HCEC 1CT (cell line): ENCODE measurements at places on chromosomes 2 and 18.

DNA sequence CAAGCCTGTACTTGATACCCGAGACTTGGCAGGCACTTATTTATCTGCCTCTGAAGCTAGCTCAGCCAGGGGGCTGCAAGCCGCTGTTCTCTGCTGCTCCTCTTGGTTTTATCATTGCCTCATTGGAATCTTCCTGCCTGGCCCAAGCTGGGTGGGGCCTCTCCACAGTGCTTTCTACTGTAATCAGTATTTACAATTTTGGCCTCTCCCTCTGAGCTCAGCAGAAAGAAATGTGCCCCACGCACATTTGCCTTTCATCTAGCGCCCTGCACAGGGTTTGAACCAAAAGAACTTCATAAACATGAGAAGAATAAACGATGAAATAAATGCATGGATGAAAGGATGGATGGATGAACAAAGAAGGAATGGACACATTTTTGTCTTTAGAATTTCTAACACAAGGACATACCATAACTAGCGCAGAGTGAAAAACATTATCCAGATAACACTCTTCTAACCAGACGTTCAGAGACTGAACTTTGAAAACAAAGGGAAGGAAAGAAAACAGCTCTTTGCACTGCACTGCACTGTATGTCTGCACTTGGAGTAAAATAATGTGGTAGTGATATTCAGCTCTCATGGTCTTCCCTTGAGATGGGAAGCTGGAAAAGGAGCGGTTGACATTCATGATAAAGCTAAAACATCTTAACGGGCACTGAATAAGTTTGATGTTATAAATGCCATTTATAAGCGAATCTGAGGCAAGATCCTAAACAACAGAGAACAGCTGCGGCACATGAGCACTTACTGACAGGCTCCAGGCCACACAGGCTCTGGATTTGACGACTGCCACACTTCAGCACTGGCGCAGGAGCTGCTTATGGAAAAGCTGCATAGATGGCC is 86.8 kb upstream of the SP3 start:
- peak; percentile 82 for DNase-seq

- no peak for DNase-seq
Observed at GRCh38 chr2:85681372-85681763, 12.8 kb upstream of the GNLY start.

- DNase-seq = no peak
Observed at GRCh38 chr2:44895061-44895460, 46.4 kb upstream of the SIX3 start.

DNA sequence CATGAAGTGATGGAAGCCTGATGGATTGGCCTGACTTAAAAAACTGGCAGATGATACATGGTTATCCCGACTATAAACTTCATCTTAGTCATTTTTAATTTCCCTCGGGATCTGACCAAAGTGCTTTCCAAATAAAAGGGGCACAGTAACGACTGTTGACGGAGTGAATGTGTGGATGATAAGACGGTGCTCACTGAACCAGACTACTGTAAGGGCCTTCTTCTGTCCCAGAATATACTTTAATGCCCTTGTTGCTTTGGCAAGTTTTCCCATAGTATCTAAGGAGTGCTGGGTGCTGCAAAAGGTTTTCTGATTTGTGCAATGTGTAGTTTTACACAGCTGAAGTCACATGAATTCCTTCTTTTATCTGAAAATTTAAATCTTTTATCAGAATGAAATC is 373.5 kb downstream of the DSEL start:
- DNase-seq = no peak

GRCh38 chr2:64876137-64876647 is 113.0 kb upstream of the SLC1A4 start:
- DNase-seq = peak; percentile 76

DNA sequence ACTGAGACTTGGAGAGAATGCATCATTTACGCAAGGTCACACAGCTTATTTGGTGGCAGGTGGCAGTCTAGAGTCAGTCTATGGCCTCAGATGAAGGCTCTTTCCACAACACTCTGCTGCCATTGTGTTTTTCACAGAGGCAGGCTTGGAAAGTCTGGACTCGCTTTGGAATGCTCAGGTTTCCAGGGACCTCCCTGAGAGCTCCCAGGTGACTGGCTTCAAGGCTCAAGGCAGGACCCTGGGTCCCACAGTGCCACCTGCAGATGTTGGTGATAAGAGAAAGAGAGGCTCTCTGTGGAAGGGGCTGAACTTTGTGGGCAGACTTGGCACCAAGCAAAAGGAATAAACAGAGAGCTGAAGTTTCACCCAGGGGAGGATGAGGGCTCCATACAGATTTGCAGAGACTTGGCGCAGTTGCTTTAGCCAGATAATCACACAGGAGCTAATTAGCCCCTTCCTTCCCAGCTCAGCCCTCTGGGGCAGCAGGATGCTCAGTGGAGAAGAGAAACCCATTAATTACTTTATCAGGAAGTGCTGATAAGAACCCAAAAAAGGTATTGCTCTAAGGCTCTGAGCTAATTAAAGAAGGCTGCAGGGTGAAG is 103.5 kb downstream of the LBH start:
- DNase-seq = no peak

DNA sequence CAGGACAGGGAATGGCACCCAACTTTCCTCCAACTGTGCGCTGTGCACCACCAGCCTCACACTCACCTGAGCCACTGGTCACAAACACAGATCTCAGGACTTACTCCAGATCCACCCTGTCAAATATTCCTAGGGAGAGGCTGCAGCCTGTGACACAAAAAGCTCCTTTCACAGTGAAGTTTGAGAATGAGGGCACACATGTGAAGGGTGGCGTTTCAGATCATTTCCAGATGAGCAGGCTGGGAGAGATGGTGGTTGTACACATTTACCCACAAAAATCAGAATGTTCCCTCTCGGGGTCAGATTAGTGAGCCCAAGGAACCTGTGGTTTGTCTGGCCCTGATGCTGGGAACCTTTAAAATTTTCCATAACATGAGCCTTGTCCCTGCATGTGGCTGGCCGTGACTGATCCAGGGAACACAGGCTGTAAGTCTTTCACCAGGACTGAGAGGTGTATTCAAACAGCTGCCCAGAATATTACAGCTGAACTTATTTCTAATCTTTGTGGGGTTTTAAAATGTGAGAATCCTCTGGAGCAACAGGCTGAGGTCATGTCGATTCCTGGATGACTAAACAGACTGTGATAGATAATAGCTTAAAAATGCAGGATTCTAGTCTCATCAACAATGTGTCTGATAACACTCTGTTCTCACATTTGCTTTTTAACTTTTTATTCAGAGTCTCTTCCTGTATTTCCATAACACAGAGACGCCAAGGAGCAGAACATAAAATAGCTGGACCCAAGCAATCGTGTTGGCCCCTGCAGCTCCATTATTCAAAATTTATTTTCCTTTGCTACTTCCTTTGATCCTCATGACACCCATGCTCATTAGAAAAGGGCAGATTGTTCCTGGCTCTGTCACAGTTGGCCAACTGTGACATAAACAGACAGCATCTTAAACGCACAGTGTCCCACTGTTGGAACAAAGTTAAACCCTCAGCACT is 35.5 kb downstream of the IL1R2 start:
- DNase-seq = peak; percentile 91

GRCh38 chr2:165572151-165572550 is 102.7 kb downstream of the CSRNP3 start:
- DNase-seq = no peak

DNA sequence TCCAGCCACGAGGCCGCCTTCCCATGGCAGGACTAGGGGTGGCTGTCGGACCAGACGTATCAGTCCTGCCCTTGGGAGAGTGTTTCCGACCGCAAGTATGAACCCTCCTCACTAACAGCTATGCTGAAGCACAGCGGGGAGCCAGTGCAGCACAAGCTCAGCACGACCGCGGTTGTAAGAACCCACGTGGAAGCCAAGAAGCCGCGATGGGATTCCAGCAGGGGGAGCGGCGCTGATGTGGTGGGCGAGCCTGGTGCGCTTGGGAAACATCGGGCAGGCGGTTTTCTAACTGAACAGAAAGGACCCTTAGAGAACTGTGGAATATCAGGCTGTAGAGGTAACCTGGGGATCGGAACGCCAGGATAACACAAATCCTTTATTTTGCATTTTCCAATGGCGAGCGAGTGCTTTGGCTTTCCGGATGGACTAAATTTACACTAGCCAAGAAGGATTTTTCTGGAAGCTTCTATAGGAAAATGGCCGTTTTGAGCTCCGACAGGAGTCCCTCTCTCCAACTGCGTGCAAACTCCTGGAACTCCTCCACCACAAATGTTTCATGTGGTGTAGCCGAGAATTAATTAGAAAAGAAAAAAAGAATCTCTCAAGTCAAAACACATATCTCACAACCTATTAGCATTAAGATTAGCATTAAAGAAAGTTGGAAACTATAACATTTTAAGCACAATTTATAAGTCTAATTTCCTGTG is 132.0 kb upstream of the MYCN start:
- DNase-seq = no peak

DNA sequence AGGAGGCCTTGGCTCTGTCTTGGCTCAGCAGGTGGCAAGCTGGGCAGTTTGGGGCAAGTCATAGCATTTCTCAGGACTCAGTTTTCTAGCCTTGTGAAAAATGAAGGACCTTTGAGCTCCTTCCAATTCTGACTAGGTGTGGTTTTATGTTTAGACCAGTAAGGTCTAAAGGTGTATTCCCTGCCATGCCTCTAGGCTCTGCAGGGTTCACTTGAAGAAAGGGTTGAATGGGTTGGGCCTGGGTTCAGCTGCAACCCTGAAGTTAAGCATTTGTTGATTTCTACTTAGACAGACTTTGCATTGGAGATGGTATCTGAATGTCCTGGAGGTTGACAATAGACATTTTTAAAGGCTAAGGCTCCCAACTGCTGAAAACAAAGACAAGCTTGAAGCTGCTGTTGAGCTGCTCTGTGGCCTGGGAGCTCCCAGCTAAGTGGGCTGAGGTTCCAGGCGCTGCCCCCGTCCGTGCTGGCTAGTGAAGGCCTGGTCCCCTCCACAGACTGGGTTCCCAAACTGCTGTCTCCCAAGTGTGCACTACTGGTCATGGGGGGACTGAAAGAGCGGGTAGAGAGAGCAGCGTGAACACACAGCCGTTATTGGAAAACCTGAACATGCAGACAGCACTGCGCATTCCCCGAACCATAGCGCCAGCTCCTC is 100.7 kb upstream of the SMAD7 start:
- DNase-seq = no peak

- no peak for DNase-seq
Observed at GRCh38 chr2:220025207-220025606, 397.8 kb downstream of the SLC4A3 start.

GRCh38 chr2:26848336-26849055 is 564 bp downstream of the DPYSL5 start:
- DNase-seq = no peak

DNA sequence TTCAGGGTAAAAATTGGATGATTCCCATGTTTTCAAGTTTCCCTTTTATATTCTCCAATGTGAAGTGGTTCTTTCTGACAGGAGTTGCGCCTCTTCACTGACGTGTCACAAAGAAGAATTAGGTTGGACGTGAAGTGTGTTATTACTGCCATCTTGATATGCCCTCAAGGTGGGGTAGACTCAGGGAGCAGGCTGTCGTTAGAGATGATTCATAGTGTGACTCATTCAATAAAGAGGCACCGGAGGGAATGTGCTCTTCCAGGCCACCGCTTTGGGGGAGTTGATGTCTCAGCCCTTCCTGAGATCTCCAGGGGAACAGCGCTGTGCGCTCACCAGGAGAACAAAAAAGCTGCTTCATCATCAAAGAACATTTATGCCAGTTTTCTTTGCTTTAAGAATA is 3.6 kb upstream of the DGKD start:
- peak; percentile 83 for DNase-seq

- no peak for DNase-seq
Observed at GRCh38 chr2:23603156-23603555, 218.2 kb downstream of the KLHL29 start.

DNA sequence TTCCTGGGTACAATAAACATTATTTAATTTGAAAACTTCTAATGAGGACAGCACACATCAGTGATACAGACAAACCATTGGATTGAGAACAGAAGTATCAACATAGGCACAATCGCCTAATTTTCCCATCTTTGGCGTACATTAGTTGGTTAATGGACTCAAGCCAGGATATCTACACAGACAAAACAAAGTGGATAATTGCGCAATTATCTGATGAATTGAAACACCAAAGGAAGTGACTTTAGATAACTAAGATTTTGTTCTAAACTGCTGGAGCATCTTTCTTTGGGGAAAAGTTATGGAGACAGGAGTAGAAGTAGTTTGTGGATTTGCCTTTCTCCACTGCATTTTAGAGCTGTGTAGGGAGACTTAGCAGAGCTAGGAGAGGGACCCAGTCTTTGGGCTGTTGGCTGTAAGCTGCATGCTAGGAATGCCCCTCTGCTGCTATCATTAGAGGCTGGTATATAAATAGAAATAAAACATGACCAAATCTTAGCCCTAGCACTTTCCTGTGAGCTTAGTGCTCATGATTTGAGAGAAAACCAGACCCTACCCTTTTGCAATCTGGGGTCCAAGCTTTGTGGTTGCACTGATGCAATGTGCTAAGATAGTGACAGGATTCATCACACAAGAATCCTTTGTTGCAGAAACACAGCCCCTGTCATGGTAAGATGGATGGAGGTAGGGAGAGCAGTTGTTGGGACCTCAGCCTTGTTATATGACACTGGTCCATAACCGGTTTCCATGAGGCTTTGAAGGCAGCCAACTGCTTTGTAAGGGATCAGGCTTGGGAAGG is 264.5 kb upstream of the PIK3C3 start:
- no peak for DNase-seq

- no peak for DNase-seq
Observed at GRCh38 chr2:132462236-132462635, 45.6 kb downstream of the GPR39 start.

GRCh38 chr2:223474893-223475292 is 127.3 kb downstream of the SCG2 start:
- no peak for DNase-seq

GRCh38 chr2:122478771-122479170 is 723.3 kb downstream of the TSN start:
- no peak for DNase-seq

GRCh38 chr2:119841550-119841949 is 81.8 kb downstream of the PTPN4 start:
- peak; percentile 48 for DNase-seq

DNA sequence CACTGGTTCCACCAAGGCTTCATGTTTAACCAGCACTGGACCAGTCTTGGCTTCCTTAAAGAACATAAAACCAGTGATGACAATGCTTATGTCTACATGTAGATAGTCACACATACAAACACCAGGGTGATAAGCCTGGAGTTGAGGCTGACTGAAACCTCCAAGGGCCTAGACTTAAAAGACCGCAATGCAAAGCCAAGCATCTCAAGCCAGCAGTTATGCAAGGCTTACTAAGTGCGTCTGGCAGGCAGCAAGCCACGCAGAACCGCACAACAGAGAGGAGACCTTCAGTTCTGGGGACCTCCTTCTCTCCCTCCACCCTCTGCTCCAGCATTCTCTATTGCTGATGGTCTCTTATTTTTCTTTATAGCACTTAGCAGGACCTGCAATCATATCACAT is 63.2 kb upstream of the ACAA2 start:
- no peak for DNase-seq

GRCh38 chr2:28387082-28387960 is 5.3 kb upstream of the FOSL2 start:
- DNase-seq = no peak
